Head of caudate nucleus (tissue), 42 donors: ENCODE measurements at places on chromosomes 7 and 10.

DNA sequence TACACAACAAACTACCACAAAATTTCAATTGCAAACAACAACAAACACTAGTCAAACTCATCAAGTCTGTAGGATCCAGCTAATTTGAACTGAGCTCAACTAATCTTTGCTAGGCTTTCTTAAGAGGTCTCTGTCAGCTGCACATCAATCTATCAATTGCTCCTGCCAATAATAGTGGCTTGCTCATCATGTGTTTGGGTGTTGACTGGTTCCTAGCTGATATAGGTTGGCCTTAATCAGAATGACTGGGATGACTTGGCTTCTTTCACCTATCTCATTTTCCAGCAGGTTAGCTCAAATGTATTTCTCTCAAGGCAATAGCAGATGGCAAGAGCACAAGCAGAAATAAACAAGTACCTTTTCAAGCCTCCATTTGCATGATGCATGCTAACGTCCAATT is 370.3 kb upstream of the NFE2L3 start:
- no peak for DNase-seq

DNA sequence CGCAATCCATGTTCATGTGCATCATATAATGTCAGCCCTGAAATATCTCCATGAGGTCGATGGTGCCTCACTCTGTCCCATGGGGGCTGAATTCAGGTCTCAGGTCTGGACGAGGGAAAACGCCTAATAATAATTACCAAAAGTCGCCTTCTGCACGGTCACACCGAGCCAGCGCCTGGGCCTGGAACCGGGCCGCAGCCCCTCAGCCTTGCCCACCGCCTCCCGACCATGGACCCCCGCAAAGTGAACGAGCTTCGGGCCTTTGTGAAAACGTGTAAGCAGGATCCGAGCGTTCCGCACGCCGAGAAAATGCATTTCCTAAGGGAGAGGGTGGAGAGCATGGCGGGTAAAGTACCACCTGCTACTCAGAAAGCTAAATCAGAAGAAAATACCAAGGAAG is 18.8 kb upstream of the KLRG2 start:
- DNase-seq: no peak

GRCh38 chr7:140189917-140190316 is 13.1 kb upstream of the KDM7A start:
- DNase-seq: no peak

DNA sequence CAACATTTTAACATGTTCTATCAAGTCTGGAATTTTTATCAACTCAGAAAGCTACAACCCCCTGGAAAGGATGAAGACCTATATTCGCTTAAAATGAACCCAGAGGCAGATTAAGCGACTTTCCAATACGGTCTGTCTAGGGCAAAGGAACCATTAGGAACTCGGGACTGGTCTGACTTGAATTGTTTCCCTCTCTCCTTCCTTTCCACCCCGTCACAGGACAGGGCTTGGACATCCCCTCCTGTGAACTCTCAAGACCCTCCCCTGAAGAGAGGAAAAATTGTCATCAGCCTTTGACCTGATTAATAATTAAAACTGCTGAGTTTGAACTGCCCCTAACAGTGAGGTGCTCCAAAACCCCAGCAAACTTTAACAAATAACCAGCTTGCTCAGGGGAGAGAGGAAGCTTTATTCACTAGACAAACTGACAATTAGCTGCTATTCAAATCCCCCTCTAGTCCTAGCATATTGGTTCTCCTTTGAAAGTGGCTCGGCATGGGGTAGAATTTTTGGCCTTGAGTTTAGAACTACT is 22.6 kb upstream of the SLF2 start:
- DNase-seq: no peak

DNA sequence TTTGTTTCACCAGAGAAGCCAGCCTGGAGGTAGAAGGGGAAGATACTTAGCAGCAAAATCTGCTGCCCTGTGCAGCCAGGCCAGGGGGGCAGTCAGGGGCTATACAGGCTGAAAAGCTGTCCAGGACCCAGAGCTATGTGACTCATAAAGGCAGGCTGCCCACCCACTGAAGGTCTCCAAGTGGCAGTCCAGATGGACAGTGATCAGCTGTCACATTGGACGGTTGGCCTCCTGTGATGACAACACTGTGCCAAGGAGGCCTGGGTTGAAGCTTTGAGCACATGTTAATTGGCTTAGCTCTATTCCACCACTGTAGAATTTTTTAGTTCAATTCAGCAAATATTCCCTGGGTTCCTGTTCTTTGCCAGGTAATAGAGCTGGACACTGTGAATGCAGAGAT is 577.3 kb upstream of the GALNT17 start:
- DNase-seq: no peak

DNA sequence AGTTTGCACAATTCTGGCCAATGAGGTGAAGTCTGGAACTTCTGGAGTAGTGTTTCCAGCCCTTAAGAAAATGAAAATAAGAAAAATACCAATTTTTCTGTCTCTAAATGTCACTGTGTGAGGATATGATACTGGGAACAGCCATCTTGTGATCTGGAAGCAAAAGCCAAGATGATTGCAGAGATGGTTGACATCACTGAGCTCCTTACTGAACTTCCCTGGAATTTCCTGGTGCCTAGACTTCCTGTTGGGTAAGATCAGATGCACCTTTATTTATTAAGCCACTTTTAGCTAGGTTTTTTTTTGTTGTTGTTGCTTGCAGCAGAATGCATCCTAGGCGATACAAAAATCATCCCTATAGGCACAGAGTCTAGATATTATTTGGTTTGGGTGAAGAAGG is 27.3 kb upstream of the INHBA start:
- no peak for DNase-seq

- no peak for DNase-seq
Observed at GRCh38 chr7:98254951-98255610, 3.0 kb upstream of the TECPR1 start.

DNA sequence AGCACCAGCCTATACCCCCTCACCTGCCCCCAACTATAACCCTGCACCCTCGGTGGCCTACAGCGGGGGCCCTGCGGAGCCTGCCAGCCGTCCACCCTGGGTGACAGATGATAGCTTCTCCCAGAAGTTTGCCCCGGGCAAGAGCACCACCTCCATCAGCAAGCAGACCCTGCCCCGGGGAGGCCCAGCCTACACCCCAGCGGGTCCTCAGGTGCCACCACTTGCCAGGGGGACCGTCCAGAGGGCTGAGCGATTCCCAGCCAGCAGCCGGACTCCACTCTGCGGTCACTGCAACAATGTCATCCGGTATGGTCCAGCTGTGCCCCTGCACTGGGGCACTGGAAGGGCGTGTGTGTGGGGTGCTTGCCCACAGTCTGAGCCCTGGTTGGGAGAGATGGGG is 40.0 kb upstream of the BMPR1A start:
- DNase-seq: no peak

GRCh38 chr7:30034501-30034900 is 6.3 kb downstream of the PLEKHA8 start:
- no peak for DNase-seq

DNA sequence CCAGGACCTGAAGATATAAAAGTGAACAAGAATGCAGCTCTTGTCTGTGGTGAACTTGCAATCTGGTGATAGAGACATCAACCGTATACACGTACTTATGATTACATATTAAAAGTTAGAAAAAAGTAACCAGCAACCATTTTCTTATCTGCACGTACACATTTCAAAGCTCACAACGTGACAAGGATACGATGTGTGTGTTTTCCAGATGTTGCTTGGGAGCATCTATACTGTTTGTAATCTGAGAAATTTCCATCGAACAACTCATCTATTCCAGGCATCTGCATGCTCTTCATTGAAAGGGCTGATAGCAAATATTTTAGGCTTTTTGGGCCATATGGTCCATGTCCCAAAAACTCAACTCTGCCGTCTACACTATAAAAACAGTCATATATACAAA is 23.3 kb downstream of the MALRD1 start:
- no peak for DNase-seq

DNA sequence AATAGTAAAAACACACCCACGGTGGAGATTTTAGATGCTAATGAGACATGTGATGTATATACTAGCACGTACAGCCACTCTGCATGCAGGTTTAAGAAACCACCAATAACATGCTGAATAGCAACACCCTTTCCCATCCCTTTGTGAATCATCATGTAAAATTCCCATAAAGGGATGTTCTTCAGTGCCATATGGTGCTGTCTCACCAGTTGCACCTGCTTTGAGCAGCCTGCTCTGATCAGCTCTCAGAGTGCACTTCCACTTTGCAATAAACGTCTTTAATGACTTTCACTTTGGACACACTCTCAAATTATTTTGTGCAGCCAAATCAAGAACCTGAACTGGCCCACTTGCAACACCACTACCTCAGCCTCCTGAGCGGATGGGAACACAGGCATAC is 615.0 kb downstream of the ANKRD7 start:
- no peak for DNase-seq

GRCh38 chr10:85978566-85979358 is 387.8 kb downstream of the GRID1 start:
- no peak for DNase-seq

DNA sequence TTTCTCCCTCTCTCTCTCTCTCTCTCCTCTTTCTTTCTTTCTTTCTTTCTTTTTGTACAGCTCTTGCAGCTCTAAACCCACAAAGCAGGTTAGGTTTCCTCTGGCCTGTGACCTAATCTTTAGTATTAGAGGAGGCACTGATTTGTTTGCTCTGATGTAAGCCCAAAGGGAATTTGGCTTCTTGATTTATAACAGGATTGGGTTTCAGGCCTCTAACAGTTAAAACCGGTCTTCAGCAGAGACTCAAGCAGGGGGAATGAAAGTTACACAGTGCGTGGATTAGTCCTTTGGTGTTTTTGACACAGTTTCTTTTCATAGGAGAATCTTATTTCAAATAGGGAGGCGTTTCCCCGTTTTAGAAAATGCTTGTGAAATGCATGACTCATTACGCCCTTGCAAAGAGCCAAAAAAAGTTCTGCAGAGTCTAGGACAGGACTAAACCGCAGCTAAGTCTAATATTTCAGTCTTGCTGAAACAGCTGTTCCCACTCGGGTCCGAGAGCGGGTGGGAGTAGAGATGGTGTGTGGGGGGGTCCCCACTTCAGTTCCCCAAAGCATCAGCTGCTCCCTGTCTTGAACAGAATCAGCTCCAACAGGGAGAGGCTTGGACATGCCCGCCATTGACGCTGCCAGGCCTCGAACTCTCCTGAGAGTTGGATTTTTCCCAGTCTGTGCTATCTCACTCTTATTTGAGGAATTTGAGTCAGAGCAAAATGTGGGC is 296.5 kb upstream of the PITRM1 start:
- no peak for DNase-seq

DNA sequence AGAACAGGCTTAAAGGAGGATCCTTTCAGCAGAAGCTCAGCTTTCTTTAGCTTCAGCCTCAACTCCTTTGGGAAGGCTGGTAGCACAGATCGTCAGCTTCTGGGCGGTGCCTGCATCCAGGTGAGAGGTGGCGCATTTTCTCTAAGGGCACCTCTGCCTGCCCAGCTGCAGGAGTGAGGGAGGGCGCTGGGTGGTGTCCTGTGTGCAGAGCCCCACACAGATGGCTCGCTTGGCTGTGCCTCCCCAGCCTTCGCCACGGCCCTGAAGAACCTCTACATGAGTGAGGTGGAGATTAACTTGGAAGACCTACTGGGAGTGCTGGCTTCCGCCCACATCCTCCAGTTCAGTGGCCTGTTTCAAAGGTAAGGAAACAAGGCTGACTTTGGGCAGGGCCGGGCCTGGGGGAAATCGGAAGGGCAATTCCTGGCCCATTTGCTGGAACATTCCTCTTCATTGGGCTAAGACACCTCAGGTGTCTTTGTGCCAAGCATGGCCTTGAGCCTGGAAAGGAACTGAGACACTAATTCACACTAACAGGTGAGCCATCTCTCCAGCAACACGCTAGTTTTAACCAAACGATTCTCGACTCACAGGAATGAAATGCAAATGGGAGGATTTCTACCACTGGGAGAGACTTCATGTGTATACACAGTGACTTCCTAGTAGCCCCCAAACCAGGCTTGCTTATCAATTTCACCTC is 19.9 kb downstream of the BTBD16 start:
- no peak for DNase-seq

DNA sequence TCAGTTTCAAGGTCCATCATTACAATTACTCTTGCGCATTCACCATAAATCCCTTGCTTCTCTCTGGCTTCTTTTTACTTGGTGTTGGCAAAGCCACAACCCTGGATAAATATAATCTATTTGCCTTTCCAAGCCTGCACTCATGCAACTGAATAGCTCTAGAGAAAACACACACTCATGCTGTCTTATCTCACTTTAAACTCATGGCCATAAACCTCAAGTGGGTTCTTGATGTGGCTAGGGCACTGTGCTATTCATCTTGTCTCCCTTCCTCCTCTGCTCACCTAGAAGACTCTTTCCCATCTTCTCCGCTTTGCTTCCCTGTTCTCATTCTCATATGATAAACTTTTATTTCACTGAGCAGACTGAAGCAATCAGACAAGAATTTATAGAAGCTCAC is 165.4 kb upstream of the MTPN start:
- DNase-seq: no peak

- no peak for DNase-seq
Observed at GRCh38 chr7:67729771-67730170, 733.1 kb downstream of the TYW1 start.

- DNase-seq: no peak
Observed at GRCh38 chr10:3485057-3485686, 299.8 kb downstream of the KLF6 start.

- DNase-seq: no peak
Observed at GRCh38 chr7:65983965-65984658, 2.1 kb upstream of the GUSB start.

DNA sequence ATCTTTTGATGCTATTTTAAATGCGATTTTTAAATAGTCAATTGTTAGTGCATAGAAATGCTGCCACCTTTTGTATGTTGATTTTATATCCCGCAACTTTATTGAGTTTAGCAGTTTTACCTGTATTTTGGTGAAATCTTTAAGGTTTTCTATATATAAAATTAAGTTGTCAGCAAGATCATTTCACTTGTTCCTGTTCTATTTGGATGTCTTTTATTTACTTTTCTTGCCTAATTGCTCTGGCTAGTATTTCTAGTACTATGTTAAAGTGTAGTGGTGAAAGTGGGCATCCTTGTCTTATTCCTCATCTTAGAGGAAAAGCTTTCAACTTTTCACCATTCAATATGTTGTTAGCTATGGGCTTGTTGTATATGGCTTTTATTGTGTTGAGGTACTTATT is 813.3 kb upstream of the CELF2 start:
- DNase-seq: no peak

DNA sequence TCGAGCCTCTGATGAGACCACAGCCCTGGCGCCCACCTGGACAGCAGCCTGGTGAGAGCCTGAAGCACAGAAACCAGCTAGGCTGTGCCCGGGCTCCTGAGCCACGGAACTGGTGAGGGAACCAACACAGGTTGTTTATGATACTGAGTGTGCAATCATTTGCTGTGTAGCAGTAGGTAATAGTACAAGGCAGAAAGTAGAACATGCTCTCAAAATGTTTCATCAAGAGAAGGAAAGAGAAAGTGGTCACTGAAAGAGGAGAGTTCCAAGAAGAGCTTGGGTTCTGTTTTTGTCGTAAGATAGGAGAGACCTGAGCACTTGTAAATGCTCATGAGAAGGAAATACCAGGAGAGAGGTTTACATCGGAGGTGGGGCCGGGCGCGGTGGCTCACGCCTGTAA is 208.2 kb downstream of the FAM107B start:
- DNase-seq: no peak
